Inflammatory macrophage treated with lipopolysaccharide for 4 hours (primary cell): ENCODE measurements at places on chromosomes 1 and 21.

DNA sequence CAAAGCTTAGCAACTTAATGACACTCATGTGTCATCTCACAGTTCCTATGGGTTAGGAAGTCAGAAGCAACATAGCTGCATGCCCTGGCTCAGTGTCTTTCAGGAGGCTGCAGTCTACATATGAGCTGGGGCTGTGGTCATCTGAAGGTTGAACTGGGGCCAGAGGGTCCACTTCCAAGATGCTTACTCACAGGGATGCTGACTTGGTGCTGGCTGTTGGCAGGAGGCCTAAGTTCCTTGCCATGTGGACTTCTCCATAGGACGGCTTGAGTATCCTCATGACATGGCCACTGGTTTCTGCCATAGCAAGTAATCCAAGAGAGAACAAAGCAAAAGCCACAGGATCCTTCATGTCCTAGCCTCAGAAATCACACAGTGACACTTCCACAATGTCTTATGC lies 12.1 kb upstream of the FAM43B start:
- no peak for DNase-seq

- DNase-seq, result no peak
These were observed 70.2 kb upstream of the CDC42BPA start for GRCh38 chr1:227388214-227389168.

- DNase-seq, result no peak
These were observed 173.2 kb downstream of the SMYD3 start for GRCh38 chr1:246333855-246334254.

DNA sequence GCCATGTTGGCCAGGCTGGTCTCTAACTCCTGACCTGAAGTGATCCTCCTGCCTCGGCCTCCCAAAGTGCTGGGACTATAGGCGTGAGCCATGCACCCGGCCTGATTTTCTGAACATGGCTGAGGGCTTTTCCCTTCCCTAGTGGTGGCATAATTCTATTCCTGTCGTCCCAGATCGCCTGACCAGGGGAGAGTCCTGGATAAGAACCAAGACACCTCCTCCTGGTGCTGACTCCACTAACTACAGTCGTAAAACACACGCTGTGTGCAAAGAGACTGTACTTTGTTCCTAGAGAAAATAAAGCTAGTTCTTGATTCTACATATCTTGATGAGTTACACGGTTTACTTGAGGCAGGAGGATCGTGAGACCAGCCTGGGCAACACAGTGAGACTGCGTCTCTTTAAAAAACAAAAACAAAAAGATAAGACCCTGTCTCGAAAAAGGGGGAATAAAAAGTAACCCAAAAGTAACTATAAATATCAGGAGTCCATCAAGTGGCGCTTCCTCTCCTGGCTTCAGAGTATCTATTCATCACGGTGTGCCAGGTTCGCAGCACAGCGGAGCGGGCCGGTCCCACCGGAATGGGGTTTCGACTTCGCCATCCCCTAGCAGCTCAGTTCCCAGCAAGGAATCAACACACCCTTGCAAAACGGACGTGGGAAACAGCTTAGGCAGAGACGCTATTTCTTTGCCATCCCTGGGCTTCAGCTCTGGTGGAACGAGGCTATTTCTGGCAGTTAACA lies 973 bp downstream of the SDF4 start:
- peak; percentile 43 for DNase-seq
